Mesenchymal stem cell (in vitro differentiated cells and primary cell): ENCODE measurements at places on chromosomes 3 and 15.

DNA sequence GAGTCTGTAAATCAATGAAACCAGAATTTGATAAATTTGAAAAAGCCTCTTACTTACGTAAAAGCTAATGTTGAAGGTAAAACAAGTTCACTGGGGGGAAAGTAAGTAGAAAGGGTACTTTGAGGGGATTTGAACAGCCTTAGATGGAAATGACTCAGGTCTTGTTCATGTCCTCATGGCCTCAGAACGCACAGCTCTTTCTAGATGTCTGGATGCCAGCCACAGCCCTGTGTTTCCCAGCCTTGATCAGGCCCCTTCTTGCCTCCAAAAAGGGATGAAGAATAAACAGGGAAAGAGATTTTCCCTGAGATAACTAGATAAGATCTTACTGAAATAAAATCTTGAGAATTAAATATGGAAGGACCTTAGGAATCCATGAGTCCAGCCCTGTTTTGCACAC lies 237.1 kb upstream of the GOLGA6L4 start:
- DNase-seq: no peak

DNA sequence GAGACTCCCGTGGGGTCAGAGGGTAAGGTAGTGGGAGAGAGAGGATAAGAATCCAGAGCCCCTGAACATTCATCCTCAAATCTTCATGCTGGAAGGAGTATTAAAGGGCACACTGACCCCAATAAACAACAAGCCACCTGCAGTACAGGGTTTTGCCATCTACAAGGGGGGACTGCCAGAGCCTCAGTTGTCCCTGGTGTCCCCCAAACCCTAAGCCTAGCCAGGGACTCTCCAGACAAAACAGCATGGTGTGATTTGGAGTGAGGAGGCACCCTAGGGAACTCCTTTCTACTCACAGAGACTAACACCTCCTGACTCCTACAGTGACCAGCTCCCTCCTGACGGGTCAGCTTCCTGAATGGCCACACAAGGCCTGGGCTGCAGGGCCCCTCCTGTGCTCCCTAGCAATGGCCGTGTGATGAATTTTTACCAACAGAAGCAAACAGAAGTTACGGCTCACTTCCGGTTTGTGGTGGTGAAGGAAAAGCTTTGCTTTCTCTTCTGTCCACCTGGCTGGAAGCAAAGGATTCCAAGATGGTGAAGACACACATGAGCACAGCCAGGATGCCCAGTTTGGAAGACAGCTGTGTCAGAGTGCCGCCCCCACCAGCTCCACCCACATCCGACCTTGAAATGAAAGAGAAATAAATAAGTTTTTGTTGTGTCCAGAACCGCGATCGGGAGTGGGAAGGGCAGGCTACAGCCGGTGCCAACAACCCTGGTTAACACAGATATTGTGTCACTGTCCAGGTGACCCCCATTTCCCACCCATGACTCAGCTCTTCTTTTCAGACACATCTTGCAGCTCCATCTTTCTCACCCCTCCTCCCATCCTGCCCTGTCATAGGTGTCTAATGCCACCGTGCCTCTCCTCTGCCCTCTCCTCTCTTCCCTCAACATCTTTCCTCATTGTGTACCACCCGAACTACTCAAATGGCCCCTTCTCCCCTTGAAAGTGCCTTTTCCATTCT lies 69.6 kb upstream of the ATP13A3 start:
- peak; percentile 46 for DNase-seq

DNA sequence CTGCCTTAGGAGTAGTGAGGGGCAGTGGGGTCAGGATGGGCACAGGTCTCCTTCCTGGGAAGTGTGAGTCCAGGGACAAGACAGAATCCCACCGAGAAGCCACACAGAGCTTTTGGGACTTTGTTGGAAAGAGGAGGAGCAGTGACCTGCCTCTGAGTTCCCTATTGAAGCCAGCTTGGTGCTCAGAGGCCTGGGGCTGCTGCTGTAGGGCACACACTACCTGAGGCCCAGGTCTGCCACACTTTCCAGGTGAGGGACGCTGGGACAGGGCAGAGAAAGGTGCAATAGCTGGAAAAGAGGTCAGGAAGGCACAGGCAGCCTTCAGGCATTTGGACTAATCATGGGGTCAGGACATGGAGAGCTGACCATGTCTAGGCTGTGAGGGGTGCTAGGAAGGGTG lies 67.7 kb downstream of the SCN5A start:
- no peak for DNase-seq

DNA sequence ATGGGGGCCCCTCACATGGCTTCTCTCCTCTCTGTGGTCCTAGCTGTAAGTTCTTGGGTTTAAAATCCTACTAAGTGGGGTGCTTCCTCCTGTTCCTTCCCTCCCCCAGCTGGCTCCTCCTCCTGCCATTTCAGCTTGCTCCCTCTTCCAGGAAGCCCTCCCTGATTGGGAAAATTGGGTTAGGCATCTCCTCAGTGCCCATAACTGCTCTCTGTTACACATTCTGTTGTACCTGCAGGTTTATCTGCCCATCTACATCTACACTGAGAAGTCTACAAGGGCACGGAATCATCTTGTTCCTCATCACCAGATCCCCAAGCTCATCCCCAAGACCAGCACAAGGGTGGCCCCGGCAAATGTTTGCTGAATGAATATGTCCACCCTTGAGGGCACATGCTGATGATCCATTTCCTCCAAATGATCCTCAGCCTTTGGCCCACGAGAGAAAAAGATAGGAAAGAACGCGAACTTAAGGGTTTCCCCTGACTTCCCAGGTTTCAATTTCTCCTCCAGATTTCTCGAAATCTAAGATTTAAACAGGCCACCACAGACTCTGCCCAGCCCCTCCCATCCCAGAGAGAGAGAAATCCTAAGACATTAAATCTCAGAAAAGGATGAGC lies 3.9 kb downstream of the SEMA7A start:
- DNase-seq: no peak

DNA sequence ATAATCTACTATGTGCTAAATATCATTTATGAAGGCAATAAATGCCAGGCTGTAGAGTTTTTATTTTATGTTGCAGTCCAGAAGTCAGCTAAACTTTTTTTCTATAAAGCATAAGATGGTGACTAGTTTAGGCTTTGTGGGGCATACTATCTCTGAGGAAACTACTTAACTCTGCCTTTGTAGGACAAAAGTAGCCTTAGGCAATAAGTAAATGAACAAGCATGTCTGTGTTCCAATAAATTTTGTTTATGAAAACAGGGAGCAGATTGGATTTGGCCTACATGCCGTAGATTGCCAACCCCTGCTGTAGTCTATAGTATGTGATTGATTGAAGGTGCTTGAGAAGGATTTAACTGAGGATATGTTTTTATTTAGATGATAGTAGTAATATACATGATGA lies 502.5 kb upstream of the NAALADL2 start:
- no peak for DNase-seq

DNA sequence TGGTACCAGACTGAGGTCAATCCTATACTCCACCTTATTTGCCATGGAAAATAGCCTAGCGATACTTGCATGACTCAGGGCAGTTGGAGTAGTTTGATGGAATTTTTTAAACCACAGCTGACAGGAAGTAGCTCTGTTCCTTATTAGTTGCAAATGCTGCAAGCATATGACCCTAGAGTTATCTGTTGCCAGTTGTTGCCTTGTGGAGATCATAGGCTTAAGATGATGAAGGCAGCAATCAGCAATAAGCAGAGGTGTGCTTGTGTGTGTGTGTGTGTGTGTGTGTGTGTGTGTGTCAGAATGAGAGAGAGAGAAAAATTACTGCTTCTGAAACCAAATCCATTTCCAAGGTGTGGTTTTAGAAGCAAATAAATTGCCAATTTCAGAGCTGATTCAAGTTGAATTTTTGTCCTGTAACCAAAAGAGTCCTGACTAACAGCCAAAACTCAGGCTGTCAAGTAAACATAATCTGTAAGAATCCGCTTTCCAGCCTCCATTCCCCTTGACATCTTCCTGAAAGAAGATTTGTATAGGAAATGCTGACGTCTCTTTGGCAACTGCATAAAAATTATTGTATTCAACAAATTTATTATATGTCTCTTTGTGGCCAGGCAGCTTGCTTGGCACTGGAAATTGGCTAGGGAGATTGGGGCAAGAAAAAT lies 141.2 kb downstream of the SERPINI1 start:
- DNase-seq: peak; percentile 85

- no peak for DNase-seq
These were observed 75.0 kb downstream of the PEX5L start for GRCh38 chr3:179961703-179962078.

- peak; percentile 69 for DNase-seq
These were observed 874 bp downstream of the INO80 start for GRCh38 chr15:41115161-41115651.

- no peak for DNase-seq
These were observed 1.8 kb downstream of the GORASP1 start for GRCh38 chr3:39105687-39106063.

GRCh38 chr3:123984350-123984749 lies 7.6 kb downstream of the ROPN1 start:
- DNase-seq: no peak

DNA sequence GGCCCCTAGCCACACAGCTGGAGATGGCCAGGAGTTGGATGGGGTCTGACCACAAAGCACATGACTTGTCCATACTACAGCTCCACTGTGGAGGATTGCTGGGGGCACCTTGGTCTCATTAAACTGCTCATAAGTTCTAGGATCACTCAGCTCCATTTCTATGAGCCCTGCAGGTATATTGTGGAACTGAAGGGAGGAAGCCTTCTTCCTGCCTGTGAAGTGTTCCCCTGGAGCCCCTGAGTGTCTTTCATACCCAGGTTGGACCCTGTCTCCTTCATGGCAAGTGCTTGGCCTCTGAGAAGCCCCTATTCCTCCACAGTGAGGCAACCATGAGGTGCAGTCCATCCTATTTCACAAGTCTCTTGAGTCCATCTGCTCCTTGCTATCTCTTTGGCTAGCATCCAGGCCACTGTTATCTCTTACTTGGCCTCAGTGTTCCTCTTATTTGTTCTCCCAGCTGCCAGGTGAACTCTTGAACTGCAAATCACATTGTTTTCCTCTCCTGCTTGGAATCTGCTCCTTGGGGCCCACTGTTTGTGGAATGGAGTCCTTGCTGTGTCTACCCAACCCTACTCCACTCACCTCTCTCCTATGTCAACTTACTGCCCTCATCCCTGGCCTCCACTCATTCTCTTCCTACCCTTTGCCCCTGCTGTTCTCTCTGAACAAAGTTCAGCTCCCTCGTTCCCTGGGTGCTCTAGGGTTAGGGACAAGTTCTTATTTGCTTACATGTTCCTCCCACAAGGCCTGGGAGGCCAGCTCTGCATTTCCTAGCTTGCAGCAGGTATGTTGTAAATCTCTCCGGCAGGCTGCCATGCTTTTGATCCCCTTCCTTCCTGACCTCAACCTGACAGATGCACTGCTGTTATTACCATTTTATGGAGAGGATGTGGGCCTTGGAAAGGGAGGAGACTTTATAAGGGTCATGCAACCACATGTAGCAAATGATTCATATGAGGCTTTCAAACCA lies 1.2 kb downstream of the ACOX2 start:
- DNase-seq: no peak

DNA sequence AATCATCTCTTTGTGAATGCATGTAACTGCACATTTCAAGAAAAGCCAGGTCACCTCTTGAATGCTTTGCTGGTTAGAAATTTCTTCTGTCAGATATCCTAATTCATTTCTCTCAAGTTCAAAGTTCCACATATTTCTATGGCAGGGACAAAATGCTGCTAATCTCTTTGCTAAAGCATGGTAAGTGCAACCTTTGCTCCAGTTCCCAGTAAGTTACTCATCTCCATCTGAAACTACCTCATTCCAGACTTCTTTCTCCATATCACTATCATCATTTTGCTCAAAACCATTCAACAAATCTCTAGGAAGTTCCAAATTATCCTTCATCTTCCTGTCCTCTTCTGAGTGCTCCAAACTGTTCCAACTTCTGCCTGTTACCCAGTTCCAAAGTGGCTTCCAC lies 230.6 kb downstream of the ZMAT3 start:
- DNase-seq: no peak

GRCh38 chr3:52052831-52053306 lies 3.5 kb downstream of the DUSP7 start:
- DNase-seq: peak; percentile 86

DNA sequence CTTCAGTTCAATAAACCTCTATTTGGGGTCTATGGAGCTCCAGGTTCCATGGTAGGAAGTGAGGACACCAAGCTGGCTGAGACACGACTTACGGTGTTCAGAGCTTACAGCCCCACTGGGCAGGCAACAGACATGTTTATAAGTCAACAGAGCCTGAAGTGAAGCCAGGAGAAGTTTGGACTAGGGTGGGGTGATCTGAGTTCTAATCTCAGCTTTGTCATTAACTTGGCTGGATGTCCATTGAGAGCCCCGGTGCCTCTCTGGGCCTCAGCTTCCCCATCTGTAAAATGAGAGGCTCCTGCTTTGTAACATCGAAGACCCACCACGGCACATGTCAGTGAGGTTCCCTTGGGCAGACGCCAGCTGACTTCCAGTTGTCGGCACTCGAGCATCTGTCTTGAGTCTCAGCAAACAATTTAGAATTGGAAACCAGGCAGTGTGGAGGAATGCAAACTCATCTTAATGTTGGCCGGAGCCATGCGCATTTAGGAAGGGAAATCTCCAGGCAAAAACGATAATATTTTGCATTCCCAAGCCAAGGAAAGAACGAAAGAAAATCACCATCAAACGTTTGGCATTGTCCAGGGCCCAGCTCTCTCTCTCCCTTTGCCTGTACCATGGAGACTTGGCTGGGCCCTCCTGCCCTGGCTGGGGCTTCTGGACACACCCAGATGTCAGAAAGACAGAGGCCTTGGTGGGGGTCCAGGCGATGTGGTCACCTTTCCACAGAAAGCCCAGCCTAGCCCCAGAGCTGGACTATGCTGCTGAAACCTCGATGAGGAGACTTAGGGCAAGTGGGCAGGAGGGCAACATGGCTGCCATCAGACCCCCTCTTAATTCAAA lies 18.4 kb downstream of the ITGA11 start:
- no peak for DNase-seq

- peak; percentile 82 for DNase-seq
These were observed 3.0 kb upstream of the ZNF280D start for GRCh38 chr15:56736308-56736707.

GRCh38 chr15:60035344-60035743 lies 31.2 kb downstream of the FOXB1 start:
- DNase-seq: no peak

GRCh38 chr3:148333091-148333490 lies 364.6 kb upstream of the AGTR1 start:
- DNase-seq: no peak

DNA sequence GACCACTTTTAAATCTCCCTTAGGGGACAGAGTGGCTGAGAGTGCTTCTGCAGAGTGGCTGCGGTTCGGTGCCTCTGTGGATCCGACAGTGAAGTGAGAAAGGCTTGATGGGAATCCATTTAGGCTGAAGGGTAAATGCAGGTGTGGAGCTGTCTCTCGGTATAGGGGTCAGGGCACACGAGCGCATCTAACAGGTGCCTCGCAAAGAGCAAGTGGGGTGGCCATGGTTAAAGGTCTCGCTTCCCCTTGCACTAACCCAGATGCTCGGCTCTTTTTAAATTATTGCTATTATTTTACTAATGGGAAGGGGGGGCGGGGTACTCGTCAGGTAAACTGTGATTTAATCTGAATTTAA lies 598 bp upstream of the GJD2 start:
- DNase-seq: no peak

- no peak for DNase-seq
These were observed 28.8 kb downstream of the NUP210 start for GRCh38 chr3:13391308-13391707.

- DNase-seq: no peak
These were observed 492.5 kb upstream of the CFAP20DC start for GRCh38 chr3:59542276-59542675.
